Astrocyte (in vitro differentiated cells and primary cell): ENCODE measurements at places on chromosomes 11 and 22.

- no peak for DNase-seq
Measured at GRCh38 chr22:41912338-41913039, 2.4 kb downstream of the SHISA8 start.

DNA sequence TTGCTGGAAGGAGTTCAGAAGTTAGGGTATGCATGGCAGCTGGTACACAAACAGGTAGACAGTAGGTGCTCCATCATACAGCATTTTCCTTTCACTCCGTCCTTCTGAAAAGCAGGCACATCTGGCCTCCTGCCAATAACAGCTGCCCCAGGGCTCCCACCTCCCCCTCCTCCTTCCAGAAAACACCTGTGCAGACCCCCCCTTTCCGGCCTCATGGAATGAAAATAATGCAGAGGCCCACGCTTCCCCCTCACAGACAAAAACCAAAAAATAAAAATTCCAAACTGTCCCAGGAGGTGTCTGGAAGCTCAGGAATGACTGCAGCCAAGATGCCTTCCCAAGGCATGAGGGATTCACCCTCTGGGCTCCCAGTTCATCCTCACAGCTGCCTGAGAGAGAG, 185.5 kb downstream of the MN1 start:
- DNase-seq: no peak

DNA sequence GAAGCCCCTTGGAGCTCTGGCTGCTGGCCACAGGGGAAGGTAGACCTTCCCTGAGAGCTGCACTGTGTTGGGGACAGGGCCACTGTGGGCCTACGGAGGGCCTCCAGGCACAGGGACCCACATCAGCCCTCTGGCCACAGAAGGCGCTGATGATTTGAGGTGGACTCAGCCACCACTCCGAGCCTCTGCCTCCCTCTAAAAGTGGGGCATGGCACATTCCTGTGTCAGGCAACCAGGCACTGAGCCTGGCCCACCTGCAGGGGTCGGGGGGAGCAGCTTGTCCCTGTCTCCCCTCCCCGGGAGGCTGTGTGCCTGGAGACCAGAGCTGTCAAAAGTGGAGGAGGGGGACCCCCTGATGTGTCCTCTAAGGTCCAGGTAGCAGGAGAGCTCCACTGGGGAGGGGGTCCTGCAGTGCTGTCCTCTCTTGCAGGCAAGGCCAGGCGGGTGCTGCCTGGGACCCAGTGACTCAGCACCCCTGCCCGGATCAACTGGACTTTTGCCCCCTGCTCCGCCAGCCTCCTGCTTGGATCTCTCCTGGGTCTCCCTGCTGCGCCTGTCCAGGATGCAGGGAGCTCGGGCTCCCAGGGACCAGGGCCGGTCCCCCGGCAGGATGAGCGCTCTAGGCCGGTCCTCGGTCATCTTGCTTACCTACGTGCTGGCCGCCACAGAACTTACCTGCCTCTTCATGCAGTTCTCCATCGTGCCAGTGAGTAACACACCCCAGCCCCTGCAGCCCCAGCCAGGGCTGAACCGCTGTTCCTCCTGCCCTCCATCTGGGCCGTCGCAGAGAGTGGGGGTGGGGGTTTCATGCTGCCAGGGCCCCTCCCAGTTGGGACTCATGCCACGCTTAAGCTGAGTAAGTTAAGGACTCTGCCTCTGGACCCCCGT, 17.5 kb upstream of the CDKN1C start:
- DNase-seq: no peak

GRCh38 chr22:47299211-47299862, 536.9 kb downstream of the TBC1D22A start:
- no peak for DNase-seq

DNA sequence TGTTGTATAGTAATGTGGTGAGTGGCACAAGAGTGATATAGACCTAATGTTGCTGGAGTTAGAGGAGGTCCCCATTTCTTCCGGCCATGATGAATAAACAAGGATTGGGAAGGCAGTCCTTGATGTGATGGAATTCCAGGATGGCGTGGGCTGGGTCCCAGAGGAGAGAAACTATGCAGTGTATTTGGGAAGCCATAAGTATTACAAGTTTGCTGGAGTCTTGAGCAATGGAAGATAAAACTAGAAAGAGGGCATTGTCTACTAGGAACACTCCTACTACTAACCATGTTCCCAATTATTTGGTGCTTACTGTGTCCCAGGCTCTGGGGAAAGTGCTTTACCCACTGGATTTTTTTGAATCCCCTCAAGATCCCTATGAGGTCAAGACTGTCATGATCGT, 20.0 kb downstream of the LDLRAD3 start:
- DNase-seq: no peak

- DNase-seq: no peak
Measured at GRCh38 chr22:30247974-30248373, 1.4 kb upstream of the LIF start.

- no peak for DNase-seq
Measured at GRCh38 chr11:14417186-14417585, 58.2 kb upstream of the RRAS2 start.

DNA sequence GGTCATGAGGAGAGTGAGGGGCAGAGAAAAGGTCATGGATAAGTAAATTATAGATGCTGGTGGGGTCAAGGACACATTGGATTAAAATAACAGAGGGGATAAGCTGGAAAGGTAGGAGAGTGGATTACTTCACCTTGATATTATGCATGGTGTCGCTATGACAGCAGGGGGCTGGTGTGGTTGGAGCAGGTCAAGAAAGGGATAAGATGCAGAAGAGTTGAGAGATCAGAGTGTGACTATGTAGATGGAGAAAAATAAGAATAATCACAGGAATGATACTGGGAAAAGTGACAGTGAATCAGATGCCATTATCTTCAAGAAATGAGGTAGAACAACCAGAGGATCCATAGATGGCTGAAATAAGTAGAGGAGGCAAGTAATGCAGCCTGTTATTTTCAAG, 29.4 kb upstream of the AMOTL1 start:
- no peak for DNase-seq
